ENCODE measurements at places on chromosomes 5 and 9.
A peak's percentile ranks its signal among the peaks of the same experiment; 100 is the strongest.

DNA sequence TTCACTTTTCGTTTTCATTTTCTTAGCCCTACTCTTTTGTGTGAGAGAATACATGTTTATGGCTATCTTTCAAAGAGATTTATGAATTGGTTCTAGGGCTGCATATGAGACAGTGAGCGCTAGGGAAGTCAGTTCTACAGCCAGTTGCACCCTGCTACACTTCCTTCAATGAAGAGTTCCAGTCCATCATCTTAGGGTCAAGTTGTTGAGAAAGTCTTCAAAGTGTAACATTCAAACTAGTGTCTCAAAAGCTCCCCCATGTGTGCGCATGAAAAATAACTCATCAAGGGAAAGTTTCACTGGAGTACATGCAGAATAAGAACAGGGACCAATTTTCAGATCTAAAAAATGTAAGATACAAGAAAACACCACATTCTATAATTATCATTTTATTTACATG lies 317.2 kb downstream of the DEPDC1B start:
- DNase-seq, result no peak

- no peak for DNase-seq
Measured at GRCh38 chr9:121645853-121646807, 5.3 kb upstream of the DAB2IP start.

GRCh38 chr9:122371846-122372245 lies 1.0 kb downstream of the PTGS1 start:
- no peak for DNase-seq

- no peak for DNase-seq
Measured at GRCh38 chr5:16886793-16887345, 49.2 kb downstream of the MYO10 start.

DNA sequence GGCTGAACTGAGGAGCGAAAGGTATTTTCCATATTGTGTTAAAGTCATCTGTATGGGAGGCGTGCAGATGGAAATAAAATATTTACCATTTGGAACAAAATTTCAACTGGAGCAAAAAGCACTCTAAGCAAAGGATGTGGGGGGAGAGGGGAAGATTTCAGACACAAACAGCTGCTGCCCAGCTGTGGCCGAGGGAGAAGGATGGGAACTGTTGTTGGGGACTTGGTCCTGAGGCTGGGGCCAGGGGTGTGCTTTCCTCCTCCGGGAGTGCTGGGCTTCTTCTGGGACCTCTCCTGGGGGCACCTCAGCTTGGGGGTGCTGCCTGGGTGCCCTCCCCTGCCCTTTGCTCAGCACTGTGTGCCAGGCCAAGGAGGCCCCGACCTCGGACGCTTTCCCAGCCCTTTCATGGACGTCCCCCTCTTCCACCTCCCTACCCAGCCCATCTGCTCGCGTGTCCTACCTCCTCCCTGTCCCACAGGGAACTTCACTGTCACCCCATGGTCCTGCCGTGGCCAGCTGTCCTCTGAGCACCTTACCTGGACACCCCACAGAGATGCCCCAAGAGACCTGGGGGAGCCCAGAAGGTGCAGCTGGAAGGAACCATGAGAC lies 101.9 kb upstream of the COL5A1 start:
- DNase-seq, result no peak

GRCh38 chr5:36696059-36696673 lies 89.8 kb downstream of the SLC1A3 start:
- peak; percentile 44 for DNase-seq

DNA sequence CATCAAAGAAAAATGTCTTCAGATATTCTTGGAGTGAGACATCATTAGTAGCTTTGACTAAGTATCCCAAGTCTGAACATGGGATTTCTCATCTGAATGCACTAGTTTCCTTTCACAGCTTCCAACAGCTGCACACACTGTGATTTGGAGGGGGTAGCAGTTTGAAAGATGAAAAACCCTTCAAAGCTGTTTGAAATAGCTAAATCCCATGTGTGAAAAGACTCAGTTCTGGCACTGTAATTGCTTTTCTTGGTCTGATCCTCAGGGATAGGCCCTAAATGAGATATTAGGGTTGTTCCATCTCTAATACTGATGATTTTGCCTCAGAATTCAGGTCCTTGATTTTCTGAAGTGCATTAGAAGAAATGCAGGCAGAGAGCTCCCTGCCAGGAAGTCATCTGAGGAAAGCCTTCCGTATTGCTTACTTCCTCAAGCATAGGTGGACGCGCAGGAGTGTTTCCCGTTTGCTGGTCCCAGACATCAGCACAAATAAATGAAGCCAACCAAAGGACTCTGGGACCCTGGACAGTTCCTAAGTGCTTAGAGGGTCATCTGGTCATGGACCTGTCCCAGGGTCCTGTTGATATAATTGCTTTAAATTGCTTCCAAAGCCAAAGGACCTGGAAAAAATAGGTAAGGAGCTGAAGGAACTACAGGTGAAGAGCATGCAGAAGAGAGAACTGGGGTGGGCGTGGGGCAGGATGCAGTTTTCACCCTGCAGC lies 25.6 kb upstream of the FRMPD1 start:
- DNase-seq, result no peak

DNA sequence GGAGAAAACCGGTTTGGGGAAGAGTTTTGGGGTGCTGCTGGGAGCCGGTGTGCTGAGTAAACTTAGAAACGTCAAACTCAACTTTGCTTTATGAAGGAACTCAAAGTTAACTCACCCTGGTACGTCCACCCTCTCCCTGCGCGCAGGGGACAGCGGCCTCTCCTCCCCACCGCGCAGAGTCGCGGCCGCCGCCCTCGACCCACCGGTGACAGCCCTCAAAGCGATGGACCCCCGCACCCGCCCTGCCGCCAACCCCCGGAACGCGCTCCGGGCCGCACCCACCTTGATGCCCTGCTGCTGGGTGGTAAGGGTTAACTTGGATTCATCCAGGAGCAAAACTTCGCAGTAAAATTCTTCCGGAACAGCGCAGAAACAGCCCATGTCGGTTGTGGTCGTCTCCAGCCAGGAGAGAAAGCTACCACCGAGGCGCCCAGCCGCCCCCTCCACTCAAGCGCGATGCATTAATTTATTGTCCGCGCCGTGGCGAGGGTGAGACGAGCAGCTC lies 366 bp downstream of the EPB41L4A start:
- peak; percentile 27 for DNase-seq

DNA sequence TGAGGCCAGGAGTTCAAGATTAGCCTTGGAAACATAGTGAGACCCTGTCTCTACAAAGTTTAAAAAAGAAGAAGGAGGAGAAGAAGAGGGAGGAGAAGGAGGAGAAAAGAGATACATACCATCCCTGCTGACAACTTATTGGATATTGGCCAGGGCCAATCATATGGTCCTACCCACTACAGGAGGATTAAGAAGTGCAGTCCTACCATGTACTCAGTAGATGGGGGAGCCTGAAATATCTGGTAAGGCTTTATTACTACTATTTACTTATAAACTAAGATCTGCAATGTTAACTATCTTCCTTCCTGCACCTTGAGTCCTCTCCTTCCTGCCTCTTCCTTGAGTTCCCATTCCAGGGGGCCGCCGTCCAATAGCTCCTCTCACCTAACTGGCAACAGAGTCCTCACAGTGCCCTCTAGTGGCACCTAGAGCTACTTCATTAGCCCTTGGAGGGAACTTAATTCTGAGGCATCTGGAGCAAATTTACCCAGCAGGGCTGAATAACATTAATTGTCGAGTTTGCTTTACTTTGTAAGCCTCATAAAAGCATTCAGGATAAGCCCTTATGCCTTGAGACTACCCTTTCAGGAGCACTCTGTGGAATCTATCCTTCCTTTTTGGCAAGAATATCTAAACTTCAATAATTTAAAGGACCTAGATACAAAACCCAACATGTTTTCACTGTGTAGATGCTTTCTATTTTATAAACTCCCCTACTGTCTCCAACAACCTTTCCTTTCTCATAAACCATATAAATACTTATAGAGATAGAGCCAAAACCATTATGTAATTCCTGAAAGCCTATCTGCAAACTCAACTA lies 39.1 kb upstream of the RANBP6 start:
- DNase-seq, result peak; percentile 51

DNA sequence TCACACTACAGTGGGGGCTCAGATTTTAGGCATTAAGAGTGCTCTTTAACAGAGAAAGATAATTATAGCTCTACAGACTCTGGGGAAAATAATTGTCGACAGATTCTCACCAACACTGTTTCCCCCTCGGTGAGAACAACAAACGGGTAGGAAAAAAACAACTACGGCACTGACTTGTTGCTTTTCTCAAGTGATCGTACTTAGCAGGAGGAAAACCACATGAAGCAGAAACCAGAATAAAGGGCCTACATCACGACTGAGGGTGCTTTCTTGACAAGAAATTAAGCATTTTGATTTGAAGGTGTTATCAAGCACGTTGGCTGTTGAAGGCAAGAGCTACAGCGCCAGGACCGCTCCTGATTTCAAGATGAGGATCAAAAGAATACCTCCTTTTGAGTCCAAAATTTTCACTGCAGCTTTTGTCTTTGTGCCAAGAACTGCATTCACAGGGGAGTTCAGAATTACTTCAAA lies 27.2 kb upstream of the CER1 start:
- no peak for DNase-seq

- no peak for DNase-seq
Measured at GRCh38 chr5:177548495-177548894, 5.9 kb downstream of the FAM193B start.

- no peak for DNase-seq
Measured at GRCh38 chr9:6183227-6183551, 32.4 kb upstream of the IL33 start.

DNA sequence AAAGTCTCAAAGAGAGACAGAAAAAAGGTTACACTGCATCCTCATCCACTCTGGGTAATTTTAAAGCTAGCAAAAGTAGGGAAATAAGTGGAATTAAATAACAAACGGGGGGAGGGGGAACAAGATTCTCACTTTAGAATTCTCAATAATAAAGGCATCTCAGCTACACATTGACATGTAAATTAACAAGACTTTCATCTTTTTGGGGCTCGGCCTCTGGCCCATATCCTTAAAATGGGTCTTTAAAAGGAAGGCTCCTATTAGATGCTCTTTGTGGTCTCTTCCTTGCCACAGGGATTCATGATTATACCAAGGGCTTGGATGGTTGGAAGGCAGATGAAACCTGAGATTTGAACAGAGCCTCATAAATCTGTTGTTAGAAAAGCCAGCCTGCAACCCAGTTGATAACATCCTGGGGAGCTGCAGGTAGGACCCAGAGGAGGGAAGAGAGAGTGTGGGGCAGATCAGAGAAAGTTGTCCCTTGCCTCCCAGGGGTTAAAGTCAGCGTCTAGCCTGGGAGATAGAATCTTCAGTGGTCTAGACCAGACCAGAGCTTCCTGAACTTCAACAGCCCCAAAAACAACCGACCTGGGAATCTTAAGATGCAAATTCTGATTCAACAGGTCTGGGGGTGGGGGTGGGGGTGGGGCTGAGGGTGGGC lies 135.9 kb downstream of the GCNT1 start:
- no peak for DNase-seq

DNA sequence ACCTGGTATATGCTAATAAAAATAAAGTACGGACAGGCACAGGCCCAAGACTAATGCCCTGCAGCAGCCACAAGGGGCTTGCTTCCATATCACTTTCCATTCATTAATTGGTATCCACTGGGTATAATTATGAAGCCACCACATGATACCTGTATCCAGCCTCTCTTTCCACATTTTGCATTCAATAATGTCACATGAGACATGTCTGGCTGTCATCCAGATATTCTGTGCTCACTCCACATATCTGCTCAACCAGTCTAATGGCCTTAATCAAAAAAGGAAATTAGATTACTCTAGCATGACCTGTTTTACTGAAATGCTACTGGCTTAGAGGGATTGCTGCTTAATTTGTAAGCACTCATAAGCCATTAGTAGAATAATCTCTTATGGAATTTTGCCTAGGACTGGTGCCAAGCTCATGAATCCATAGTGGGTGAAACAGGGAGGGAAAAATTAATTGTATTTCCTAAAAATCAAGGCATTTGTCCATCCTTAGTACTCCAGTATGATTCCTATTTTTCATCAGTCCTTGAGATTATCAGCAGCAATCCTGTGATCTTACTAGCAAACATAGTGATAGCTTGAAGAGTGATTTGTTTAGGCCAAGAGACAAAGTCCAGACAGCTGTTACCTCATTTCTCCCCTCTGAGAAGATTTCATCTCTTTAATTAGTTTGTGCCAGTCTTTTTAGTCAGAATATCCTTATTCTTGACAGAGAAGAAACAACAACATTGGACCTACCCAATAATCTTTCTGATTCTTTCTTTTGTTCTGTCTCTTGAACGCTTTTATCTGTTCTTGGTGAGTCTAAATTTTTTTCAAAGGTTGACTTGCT lies 119.2 kb upstream of the ABCA1 start:
- no peak for DNase-seq

DNA sequence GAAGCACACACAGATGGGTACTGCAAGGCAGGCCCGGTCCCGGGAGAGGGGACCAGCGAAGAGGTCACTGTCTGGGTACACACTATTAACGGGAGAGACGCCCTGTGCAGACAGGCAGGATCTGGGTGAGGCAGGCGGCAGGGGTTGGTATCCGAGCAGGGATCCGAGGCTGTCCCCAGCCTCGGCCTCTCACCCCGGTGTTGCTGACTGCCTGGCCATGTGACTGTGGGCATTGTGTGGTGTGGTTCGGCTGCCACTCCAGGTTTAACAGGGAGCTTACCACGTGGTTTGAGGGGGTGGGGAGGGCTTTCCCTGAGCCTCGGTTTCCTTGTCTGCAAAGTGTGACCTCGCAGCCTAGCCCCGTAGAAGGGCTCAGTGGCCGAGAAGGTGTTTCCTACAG lies 11.1 kb upstream of the RALGDS start:
- no peak for DNase-seq

- no peak for DNase-seq
Measured at GRCh38 chr9:128728298-128728697, 4.4 kb upstream of the ZDHHC12 start.

GRCh38 chr5:9363026-9363425 lies 182.8 kb downstream of the SEMA5A start:
- DNase-seq, result no peak

- DNase-seq, result no peak
Measured at GRCh38 chr9:88738709-88739108, 203.7 kb downstream of the NXNL2 start.

GRCh38 chr9:89969881-89970639 lies 365.2 kb downstream of the GADD45G start:
- DNase-seq, result no peak

GRCh38 chr9:8491563-8491962 lies 692.0 kb upstream of the DMAC1 start:
- DNase-seq, result no peak

DNA sequence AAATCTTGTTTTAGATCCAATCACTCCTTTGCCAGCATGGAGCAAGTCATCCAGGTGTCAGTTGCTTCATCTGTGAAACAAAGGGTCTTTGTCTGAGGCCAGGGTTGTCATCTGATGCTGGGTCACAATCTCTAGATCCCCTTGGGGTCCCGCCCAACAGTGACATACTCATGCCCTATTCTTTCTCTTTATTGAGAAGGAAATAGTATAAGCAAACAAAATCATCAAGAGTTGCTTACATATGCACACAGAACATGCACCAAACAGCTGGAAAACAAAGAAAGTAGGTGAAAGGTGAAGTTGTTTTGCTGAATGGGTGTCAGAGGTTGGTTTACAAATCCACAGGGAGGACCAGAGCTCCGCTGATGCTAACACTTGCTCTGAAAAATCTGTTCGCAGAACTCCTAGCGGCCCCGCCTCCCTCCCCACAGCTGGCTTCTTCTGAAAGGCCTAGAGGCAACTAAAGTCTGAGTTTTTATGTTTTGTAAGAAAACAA lies 106.1 kb upstream of the SLC44A1 start:
- DNase-seq, result peak; percentile 22

Measured in left colon (tissue), 2 donors.